ENCODE measurements at places on chromosomes 11 and 22.

- peak within 1 kb of the TSS; percentile 85 for H3K4me3 ChIP-seq
- H3K36me3 ChIP-seq: no peaks in the 10 kb centered on the region
- no peaks in the 10 kb centered on the region for H3K27me3 ChIP-seq
- H3K27ac ChIP-seq: peak within 1 kb of the TSS; percentile 94
- DNase-seq: peak; percentile 56
These were observed at the start of gene DLG2 for GRCh38 chr11:85627332-85627997. Gene DLG2, minus strand, starts transcription at chr11:85627344.

DNA sequence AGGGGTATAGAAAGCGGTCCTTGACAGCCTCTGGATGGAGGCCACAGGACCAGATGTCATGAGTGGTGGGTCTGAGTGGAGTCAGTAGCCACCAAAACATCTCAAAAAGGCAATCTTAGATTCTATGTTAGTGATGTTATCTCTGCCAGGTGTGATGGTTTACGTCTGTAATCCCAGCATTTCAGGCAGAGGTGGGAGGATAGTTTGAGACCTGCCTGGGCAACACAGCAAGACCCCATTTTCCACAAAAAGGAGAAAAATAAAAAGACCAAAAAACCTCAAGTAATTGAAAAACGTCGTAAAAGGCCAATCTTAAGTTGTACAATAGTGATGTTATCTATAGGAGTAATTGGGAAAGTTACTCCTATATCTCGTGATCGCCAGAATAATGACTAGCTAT, 3.7 kb upstream of the MTCH2 start:
- H3K27ac ChIP-seq: no peak overlapping the region
- H3K4me1 ChIP-seq: peaks cover 3% of the 10 kb centered on the region
- H3K27me3 ChIP-seq: no peaks in the 10 kb centered on the region
- H3K36me3 ChIP-seq: no peaks in the 10 kb centered on the region

GRCh38 chr11:122754553-122755322, 83.6 kb upstream of the CRTAM start:
- no peaks in the 10 kb centered on the region for H3K27me3 ChIP-seq
- no peak for DNase-seq
- no peak overlapping the region for H3K4me3 ChIP-seq
- no peaks in the 10 kb centered on the region for H3K36me3 ChIP-seq

- no peaks in the 10 kb centered on the region for H3K36me3 ChIP-seq
- H3K4me3 ChIP-seq: no peak overlapping the region
- no peaks in the 10 kb centered on the region for H3K27me3 ChIP-seq
- H3K4me1 ChIP-seq: no peaks in the 10 kb centered on the region
- no peak overlapping the region for H3K27ac ChIP-seq
These were observed 17.4 kb downstream of the TUB start for GRCh38 chr11:8098361-8098760.

DNA sequence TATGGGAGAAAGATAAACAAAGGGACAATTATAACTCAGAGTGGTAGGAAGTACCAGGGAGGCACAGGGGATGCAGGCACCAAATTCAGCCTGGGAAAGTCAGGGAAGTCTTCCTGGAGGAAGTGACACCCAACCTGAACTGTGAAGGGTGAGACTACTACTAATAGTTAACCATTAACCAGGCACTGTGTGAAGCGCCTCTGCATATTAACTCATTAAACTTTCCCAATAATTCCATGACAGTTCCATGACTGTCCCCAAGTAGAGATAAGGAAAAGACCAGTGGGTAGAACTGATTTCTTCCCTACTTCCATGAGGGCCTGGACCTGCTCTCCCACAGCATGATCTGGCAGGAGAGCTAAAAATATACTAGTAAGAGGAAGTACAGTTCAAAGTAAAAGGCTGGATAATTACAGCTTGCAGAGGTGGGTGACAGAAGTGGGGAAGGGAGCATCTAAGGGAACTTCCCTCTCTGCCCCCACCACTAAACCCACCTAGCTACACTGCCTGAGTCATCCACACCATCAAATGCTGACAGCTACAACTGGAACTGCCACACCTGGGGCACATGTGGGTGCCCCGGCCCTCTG, 4.7 kb upstream of the AP1B1 start:
- H3K4me1 ChIP-seq: peaks cover 2% of the 10 kb centered on the region
- no peaks in the 10 kb centered on the region for H3K27me3 ChIP-seq
- no peak overlapping the region for H3K27ac ChIP-seq
- no peak for DNase-seq

All from ovary (tissue), 10 donors.